Coronary artery (tissue), 2 donors: ENCODE measurements at places on chromosomes 3 and 15.

DNA sequence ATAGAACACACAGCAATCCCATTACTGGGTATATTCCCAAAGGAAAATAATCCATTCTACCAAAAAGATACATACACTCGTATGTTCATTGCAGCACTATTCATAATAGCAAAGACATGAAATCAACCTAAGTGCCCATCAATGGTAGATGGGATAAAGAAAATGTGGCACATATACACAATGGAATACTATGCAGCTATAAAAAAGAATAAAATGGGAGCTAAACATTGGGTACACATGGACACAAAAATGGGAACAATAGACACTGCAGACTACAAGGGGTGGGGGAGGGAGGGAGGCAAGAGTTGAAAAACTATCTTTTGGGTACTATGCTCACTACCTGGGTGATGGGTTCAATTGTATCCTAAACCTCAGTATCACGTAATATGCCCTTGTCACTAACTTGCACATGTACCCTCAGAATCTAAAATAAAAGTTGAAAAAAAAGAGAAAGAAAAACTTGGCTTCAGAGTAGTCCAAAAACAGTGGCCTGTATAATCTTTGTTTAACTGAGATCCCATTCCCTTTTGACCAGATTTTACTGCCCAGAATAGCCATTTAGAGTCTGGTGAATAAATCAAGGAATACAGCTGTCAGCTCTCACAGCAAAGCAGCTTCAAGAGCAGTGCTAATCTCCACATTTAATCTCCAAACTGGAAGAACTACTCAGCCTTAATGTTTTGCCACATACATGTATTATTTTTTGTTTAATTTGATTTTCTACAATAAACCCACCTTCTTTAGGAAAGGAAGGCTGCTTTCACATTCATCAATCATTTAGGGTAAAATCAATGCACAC is 54.5 kb upstream of the XRN1 start:
- no peak for DNase-seq

DNA sequence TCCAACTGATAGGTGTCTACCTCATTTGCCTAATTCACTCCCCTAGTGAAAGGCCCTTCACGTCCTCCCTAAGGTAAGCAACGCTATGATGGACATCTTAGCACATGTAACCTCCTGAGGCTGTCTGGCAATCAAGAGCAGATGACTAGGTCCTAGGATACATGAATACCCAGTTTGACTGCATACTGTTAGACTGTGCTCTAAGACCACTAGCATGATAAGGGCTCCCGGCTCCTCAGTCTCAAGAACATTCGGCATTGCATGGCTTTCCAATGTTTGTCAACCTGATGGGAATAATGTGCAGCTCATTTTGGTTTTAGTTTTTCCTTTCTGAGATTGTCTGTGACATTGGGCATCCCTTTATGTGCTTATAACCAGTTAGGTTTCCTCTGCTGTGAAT is 152.1 kb downstream of the UACA start:
- DNase-seq = no peak

DNA sequence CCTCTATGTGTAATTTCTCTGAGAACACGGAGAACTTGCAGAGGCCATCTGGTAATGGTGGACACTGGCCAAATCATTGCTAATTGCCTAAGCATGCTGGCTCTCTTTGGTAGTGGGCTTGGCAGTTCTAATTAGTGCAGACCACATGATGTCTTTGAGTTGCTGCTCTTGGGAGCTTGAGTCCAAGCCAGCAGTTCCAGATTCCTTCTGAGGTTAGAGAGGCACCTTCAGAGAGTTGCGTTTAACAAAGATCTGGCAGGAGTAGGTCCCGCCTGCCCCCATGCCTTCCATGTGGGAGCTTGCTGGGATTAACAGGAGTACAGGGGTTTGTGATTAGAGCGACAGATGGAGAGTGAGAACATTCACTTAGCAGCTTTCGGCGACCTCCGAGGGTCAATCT is 449.0 kb upstream of the LMCD1 start:
- DNase-seq = no peak

DNA sequence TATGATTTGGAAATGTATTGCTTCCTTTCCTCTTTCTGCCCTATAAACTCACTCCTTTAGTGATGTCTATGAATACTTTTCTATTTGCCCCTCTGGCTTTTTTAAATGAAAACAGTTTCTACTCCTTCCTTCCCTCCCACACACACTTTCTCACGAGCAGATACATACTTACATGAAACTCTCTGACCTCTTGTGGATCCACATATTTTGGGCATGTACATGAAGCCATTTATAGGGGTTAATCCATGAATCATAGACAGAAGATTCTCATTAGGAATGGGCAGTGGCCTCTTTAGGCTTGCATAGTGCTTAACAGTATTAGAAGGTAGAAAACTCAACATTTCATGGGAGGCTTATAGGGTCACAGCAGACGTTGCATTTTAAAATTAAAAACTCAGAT is 24.8 kb downstream of the ANAPC13 start:
- DNase-seq = no peak

- DNase-seq = no peak
Measured at GRCh38 chr3:34207806-34208205, 409.4 kb downstream of the PDCD6IP start.

GRCh38 chr15:45670511-45670910 is 35.7 kb downstream of the SQOR start:
- no peak for DNase-seq

- no peak for DNase-seq
Measured at GRCh38 chr15:64412216-64412615, 24.6 kb downstream of the TRIP4 start.

DNA sequence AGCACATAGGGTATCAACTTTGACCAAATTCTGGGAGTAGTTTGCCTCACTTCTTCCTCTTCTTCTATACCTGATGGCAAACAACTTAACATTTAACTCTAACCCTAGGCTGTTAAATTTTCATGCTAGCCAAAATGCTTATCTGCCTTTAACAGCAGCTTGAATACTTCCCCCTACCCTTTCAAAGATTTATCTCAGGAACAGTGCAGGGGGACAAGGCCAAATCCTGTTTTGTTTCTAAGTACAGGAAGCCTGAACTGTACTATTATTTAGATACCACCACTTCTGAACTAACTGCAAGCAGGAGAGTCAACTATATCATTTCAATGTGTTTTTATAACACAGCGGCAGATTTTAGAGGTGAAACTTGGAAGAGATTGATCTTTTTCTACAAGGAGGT is 104.0 kb upstream of the CNTN6 start:
- no peak for DNase-seq

DNA sequence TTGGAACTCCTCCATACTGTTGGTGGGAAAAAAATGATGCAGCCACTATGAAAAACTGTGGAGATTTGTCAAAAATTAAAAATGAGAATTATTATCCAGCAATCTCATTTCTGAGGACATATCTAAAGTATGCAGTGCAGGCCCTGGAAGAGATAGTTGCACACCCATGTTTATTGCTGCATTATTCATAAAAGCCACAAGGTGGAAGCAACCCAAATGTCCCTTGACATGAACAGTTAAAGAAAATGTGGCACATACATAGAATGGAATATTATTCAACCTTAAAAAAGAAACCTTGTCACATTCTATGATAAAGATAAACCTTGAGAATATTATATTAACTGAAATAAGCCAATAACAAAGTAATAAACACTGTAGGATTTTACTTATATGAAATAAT is 80.9 kb upstream of the ARHGEF26 start:
- no peak for DNase-seq

DNA sequence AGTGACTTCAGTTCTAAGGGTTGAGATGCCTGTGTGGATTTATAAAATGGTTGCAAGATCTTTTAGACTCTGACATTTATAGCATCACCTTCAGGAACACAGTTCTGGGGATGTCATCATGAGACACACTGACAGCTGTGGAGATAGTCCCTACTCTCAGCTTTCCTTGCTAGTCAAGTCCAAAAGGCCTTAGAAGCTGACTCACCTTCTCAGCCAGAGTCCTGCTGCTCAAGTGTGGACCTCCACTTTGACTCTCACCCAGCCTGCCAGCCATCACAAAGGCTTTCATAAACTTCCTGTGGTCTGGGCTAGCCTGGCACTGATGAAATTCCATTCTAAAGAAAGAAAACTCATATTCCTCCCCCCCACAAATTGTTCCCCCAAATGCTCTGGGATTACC is 44.8 kb downstream of the TMEM39A start:
- DNase-seq = no peak

DNA sequence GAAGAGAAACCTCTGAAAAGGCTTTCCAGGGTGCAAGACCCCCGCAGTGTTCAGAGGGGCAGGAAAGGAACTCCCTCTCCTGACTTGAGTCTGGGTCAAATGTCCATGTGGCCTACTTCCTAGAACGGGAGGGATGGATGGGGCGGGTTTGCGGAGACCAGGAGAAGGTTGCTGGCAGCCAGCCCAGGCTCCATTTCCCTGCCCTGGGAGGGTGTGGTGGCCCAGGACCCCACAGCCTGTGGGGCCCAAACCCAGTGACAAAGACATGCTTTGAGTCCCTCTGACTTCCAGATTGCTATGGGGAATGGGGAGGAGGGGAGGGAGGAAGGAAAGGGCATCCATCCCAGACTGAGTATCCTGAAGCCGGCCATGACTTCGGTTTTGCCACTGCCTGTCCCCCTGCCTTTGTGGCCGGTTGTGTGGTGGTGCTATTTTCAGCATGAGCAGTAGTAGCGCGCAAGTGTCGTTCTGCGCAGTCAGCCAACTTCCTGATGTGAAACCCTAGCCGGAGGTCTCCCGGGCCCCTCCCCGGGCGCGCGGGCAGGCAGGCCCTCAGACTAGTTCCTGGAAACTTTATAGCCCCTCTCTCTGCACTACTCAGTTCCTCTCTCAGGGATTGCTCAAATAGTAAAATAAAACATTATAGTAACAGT is 24.4 kb downstream of the MAGEF1 start:
- DNase-seq = no peak

DNA sequence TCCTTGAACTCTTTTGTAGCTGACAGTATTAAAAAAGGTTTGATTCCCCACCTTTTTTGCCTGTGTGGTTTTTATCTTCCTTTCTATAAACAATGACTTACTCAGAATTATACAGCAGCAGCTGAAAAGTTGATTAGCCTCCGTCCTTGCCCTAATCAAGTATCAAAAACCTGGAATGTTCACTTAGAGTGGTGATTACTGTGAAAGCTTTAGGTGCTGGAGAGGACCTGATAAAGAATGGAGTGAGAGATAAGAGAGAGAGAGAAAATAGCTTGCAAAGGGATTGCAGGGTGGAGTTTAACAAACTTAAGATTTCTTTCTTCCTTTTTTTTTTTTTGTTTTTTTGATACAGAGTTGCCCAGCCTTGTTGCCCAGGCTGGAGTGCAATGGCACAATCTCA is 6.7 kb downstream of the CGNL1 start:
- no peak for DNase-seq

DNA sequence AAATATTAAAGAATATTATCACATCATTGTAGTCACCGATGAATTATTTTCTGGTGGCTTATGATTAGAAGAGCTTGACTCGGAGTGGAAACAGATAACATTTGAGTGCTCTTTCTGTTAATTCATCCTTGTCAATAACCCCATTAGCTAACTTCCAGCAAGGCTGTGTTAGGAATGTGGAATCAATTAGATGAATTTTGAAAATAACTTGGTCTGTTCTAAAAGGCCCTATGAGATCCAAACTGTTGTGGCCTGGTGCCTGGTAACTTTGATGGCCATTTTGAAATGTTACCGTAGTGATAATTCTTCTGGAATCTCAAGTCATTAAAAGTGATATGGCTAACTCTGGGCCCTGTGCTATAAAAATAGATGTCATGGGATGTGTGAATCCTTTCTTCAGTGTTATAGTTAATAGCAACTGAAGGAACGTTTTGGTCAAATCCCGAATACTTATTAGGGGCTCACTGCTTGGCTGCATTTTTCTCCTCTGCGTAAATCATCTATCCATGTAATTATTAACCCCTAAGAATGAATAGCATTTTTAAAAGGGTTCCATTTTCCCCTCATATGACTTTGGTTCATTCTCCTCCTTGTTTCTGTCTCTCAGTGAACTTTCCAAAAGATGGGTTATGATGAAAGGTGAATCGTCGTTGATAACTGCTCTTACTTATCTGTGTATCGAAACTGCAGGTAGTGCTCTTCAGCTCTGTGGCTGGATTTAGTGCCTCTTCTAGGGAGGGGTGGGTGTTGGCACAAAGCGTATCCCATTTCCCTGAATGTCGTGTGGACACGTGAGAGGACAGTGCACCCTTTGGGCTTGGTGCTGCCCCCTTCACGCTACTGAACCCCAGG is 82.7 kb downstream of the IGF1R start:
- DNase-seq = no peak

- DNase-seq = no peak
Measured at GRCh38 chr3:159233734-159234133, 431.9 kb downstream of the MFSD1 start.

- no peak for DNase-seq
Measured at GRCh38 chr15:80310776-80311175, 58.8 kb upstream of the CTXND1 start.

DNA sequence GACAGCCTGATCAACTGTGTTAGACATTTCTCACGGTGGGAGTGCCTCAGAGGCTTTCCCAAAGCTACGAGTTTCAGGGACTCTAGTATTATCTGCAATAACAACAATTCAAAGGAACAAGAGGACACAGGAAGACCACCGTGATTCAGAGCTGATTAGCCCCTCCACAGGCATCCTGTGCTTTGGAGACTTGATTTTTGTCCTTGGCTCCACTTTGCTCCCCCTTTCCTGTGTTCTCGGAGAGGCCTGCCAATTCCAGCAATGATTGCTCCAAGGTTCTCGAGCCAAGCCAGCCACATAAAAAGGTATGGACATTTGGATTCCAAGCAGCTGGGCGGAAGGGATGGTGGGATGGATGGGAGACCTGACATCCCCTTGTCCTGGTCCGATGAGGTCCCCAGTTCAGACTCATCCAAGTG is 14.3 kb downstream of the EHD4 start:
- DNase-seq = peak; percentile 64

DNA sequence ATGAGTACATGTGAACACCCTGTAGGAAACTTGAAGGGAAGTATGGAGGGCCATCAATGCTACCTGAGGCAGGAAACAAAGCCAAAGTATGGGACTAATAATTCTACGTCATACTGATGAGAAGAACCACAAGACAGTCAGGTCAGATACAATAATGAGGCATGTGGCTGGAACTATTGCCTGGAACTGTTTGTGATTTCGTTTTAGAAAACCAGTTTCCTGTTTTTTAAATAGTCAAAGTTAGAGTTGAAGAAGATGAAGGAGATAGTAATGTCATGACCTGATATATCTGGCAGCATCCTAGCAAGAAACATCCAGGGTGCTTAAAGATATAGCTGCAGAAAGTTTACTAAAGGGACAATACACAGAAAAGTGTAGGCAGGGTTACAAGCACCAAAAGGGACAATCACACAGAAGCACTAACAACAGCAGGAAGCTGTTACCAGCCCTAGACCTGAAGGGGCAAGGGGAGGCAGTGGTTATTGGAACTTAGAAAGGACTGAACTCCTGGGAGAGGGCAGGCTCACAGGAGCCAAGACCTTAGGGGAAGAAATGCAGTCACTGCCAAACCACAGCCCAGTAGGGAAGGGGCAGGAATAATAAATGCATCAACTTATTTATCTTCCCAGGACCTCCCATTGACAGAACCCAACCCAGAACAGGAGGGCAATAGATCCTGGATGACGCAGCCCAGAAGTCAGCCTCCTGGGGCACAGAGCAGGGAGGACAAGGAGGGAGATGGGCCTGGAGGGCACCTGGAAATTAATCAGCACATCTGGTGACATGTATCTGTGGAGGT is 302.1 kb upstream of the STT3B start:
- no peak for DNase-seq
